ENCODE measurements at places on chromosomes 11 and 22. TPM values are rescaled to one million over a fixed set of nuclear protein-coding genes. Genes with fewer than 3 reads are reported as not detected.

DNA sequence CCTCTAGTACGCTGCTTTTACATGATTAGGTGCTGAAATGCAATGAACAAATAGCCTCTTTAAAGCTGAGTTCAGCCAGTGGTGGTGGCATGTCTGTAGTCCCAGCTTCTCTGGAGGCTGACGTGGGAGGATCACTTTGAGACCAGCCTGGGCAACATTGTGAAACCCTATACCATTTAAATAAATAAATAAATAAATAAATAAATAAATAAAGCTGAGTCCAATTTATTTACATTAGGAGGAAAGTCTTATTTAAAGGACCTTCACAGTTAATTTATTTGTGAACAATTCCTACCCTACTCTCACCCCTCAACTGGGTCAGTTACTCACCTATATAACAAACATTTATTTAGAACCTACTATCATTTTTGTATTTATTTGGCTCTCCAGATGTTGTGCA, 4.8 kb upstream of the CHRDL2 start:
- H3K36me3 ChIP-seq: no peaks in the 10 kb centered on the region
- no peak overlapping the region for H3K4me3 ChIP-seq
- H3K4me1 ChIP-seq: no peaks in the 10 kb centered on the region
- DNase-seq: no peak

The CNGA4 gene
- total RNA-seq: not detected

DNA sequence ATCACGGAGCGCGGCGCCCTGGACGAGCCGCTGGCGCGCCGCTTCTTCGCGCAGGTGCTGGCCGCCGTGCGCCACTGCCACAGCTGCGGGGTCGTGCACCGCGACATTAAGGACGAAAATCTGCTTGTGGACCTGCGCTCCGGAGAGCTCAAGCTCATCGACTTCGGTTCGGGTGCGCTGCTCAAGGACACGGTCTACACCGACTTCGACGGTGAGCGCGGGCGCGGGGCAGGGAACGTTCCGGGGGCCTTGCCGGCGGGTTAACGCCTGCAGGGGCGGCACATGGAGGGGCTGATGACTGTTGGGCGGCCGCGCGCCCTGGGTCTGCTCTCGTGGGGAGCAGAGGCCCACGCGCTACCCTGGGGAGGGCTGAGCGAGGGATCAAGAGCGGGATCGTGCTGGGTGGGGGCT, 1.0 kb downstream of the PIM3 start:
- H3K4me3 ChIP-seq: peak overlapping the region; percentile 89
- peak overlapping the region; percentile 69 for H3K27ac ChIP-seq
- no peaks in the 10 kb centered on the region for H3K27me3 ChIP-seq
- H3K4me1 ChIP-seq: peaks cover 12% of the 10 kb centered on the region

- no peak for DNase-seq
- no peaks in the 10 kb centered on the region for H3K4me1 ChIP-seq
- no peaks in the 10 kb centered on the region for H3K27me3 ChIP-seq
- no peak overlapping the region for H3K27ac ChIP-seq
These were observed 46.4 kb upstream of the OR5D13 start for GRCh38 chr11:55726715-55727324.

GRCh38 chr11:71191201-71191600, 61.2 kb downstream of the SHANK2 start:
- H3K27ac ChIP-seq: no peak overlapping the region
- no peaks in the 10 kb centered on the region for H3K4me1 ChIP-seq
- DNase-seq: no peak
- H3K36me3 ChIP-seq: no peaks in the 10 kb centered on the region
- H3K27me3 ChIP-seq: peaks cover 5% of the 10 kb centered on the region
